ENCODE measurements at places on chromosomes 13 and 19.

DNA sequence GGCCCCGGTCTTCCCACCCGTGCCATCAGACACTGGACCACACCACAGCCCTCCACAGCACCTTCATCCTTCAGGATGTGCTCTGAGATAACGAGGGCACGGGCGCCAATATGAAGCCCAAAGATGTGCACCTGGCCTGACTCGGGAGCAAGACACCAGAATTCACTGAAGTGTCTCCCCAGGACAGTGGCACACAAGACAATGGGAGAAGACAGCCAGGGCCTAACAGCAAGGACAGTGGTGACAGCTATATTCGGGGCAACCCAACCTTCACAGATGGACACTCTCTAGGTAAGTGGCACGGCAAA lies 7.2 kb downstream of the DDX39A start:
- DNase-seq, result no peak

- DNase-seq, result no peak
Measured at GRCh38 chr13:21871919-21872318, 201.0 kb downstream of the FGF9 start.

GRCh38 chr19:11031421-11032070 lies 57.7 kb upstream of the LDLR start:
- DNase-seq, result no peak

GRCh38 chr13:44765001-44765471 lies 188.9 kb upstream of the TSC22D1 start:
- DNase-seq, result no peak

GRCh38 chr13:110885516-110885915 lies 29.4 kb downstream of the ANKRD10 start:
- DNase-seq, result no peak

GRCh38 chr19:36051637-36052036 lies 2.4 kb downstream of the THAP8 start:
- no peak for DNase-seq

- DNase-seq, result peak; percentile 80
Measured at GRCh38 chr19:14418856-14419105, 360 bp downstream of the DDX39A start.

GRCh38 chr19:11390933-11391680 lies 7.0 kb upstream of the EPOR start:
- no peak for DNase-seq

- DNase-seq, result no peak
Measured at GRCh38 chr13:26054896-26055295, 3.1 kb upstream of the SHISA2 start.

- peak; percentile 42 for DNase-seq
Measured at GRCh38 chr19:37966211-37966661, 59.2 kb downstream of the SIPA1L3 start.

GRCh38 chr19:48874303-48875135 lies 2.3 kb downstream of the PPP1R15A start:
- DNase-seq, result peak; percentile 27

- no peak for DNase-seq
Measured at GRCh38 chr13:74758188-74758587, 624.0 kb upstream of the KLF12 start.

- no peak for DNase-seq
Measured at GRCh38 chr13:49540552-49540951, 44.8 kb downstream of the PHF11 start.

DNA sequence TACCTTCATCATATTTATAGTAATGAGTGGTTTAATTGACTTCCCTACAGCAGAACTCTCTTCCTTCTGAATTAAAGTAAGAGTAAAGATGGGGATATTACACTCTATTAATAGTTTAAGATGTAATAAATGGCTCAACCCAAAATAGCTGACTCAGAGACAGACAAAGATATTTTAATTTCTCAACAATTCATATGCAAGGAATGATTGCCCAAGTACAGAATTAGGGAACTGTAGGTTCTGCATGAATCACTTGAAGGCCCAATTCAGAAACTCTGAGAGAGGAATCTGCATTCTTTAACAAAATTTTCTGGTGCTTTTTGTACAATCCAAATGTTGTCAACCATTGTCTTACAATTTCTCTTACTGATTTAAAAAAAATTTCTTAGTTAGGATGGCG lies 42.9 kb upstream of the PCDH9 start:
- no peak for DNase-seq

GRCh38 chr19:55178781-55179599 lies 1.1 kb downstream of the SYT5 start:
- DNase-seq, result peak; percentile 90

DNA sequence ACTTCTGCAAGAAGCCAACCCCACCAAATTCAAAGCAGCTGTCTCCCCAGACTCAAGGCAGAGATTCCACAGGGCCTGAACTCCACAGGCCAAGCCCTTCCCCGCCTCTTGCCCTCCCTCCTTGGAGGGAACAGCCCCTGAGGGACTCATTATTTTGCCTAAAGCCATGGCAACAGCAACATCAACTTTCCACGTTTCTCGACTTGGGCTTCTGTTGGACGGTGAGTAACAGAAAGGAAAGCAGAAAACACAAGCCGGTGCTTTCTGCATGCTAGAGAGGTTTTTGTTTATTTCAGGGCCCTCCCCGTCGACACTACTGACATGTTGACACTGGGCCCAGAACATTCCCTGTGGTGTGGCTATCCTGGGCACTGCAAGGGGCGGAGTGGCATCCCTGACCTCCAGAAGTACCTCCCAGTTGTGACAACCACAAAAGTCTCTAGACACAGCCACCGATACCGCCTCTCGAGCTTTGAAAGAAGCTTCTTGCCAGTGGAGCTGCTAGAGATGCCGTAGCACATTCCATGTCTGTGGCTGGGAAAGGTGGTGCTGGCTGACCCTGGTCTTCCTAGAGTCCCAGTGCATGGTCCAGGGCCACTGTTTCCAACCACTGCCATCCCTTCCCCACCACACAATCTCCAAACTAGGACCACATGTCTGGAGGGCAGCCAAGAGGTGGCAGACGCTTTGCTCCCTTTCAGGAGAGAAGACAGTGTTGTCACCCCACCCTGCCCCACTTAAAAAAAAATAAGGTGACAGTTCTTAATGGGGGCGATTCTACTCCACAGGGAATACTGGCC lies 12.8 kb downstream of the CAPS start:
- DNase-seq, result no peak

GRCh38 chr19:39749981-39750380 lies 12.2 kb upstream of the CLC start:
- DNase-seq, result no peak

DNA sequence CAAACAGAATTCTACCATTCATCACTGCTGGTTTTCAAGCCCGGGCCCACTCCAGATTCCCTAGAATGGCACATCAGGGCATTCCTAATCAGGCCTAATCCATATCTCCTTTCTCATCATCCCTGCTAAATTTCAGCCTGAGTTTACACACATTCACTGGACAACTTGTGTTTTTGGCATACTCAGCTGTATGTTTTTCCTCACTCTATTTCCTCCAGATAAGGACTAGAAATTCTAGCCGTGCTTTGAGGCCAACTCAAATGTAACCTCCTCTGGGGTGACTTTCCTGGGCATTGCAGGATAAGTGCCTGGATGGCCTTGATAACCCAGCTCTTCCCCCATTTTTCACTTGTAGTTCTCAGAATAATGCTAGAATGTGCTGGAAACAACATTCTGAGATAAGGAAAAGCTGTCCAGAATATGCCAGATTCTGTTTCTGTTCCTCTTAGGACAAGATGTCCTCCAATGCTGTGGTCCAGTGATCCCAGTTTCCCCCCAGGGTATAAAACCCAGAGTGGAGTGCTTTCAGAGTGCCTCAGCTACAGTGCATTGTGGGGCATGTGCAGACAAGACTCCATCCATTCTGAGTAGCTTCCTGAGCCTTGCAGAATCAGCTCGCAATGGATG lies 66.9 kb upstream of the CLDN10 start:
- DNase-seq, result no peak

DNA sequence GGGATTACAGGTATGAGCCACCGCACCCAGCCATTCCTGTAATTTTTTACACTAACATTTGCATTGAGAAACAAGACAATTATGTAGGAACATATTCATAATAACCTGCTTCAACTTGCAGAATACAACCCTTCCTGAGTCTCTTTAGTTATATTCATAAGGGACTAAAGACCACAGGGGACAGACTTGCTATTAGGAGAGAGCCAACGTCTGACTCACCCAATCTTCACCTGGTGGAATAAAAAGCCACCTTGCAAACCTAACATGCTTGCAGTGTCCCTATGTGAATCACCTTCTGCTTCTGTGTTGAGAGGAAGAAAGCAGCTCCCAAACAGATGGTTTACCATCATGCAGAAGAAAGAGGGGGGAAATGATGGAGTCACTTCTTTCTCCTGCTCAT lies 456.1 kb downstream of the PCDH9 start:
- DNase-seq, result no peak

GRCh38 chr13:108026680-108027410 lies 188.5 kb downstream of the LIG4 start:
- DNase-seq, result no peak

DNA sequence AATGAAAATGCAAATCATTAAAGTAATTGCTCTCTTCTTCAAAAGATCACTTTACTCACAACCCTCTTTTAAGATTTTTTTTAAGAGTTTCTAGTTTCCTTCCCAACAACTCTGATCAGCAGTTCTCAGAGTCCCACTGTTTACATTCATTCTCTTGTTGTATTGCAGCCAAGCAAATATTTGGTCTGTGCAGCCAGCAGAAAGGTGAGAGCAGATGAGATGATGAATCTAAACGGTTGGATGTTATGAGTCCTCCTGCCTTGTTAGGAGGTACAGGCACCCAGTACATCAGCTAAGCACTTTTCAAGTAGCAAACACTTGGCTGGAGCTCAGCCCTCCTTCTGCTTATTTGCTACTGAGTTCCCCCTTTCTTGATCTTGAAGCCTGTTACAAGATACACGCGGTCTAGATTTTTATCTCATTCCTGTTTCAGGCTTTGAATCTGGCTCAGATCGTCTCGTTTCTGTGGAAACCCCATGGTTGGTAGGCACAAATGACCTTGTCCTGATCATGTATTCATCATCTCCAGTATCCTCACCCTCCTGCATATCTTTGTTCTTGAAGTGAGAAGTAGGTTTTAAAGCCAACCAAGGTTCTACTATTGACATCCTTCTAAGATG lies 300.7 kb downstream of the DCT start:
- no peak for DNase-seq

- no peak for DNase-seq
Measured at GRCh38 chr13:111411919-111412650, 91.6 kb downstream of the TEX29 start.

GRCh38 chr19:33767898-33768413 lies 28.7 kb upstream of the KCTD15 start:
- DNase-seq, result peak; percentile 57

DNA sequence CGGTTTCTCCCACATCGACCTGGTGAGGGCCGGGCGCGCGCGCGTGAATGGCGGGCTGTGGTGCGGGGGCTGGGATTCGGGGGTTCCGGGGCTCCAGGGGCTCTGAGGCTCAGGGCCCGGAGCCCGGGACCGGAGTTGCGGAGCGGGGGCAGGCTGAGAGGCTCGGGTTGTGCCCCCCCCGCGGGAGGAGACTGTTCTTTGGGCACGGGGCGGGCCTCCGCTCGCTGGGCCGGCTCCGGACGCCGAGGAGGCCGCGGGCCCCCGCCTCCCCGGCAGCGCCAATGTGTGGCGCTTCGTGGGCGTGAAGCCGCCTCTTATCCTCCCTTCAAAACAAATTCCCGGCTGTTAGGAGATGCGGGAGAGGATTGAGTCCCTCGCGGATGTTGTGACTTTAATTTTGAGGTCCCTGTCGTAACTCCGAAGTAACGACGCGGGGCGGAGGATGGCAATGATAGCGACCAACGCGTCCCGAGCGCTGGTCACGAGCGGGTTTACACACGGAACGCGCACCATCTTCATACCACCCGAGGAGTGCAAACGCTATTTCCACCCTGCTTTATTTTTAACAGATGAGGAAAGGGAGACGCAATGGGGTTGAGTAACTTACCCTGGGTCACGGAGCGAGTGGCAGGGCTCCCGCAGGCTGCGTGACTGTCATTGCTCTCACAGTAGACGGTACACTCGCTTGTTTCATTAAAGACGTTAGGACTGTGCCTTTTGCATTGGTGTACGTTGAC lies 536 bp downstream of the UBA2 start:
- DNase-seq, result peak; percentile 70

- no peak for DNase-seq
Measured at GRCh38 chr19:6238643-6239281, 41.0 kb downstream of the MLLT1 start.

DNA sequence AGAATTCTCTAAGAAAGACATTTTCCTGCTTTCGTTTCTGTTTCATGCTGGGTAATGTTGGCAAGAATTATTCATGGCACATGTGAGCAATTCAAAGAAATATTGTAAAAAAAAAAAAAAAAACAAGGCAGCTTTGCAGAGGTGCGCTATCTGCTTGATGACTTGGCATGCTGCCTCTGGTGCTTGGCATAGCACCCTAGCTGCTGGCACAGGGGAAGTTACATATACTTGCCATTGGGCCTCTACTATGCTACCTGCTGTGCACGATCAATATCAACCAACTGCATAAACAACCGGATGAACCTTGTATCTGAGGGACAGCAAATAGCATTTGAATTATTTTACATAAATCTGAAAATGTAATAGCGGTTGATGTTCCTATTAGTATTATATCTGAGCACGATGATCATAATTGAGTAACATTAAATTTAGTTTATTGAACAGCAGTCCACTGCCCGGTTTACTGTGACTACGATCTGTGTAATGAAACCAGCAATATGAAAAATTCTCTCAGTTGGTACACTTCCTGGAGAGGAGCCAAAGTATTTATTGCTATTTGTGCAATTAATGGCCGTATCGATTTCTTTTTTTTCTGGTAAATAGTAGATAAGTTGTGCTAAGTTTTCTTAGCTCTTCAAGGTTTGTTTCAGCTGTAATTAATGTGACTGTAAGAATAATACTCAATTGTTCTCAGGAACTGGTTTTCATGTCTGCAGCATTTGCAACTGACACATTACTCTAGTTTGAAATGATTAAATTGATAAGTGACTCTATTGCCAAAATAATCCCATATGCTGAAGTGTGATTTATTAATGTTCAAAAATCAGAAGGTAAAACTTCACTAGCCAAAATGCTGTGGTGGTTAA lies 717.3 kb downstream of the DACH1 start:
- no peak for DNase-seq

- DNase-seq, result no peak
Measured at GRCh38 chr19:19110410-19111135, 27.7 kb downstream of the TMEM161A start.

DNA sequence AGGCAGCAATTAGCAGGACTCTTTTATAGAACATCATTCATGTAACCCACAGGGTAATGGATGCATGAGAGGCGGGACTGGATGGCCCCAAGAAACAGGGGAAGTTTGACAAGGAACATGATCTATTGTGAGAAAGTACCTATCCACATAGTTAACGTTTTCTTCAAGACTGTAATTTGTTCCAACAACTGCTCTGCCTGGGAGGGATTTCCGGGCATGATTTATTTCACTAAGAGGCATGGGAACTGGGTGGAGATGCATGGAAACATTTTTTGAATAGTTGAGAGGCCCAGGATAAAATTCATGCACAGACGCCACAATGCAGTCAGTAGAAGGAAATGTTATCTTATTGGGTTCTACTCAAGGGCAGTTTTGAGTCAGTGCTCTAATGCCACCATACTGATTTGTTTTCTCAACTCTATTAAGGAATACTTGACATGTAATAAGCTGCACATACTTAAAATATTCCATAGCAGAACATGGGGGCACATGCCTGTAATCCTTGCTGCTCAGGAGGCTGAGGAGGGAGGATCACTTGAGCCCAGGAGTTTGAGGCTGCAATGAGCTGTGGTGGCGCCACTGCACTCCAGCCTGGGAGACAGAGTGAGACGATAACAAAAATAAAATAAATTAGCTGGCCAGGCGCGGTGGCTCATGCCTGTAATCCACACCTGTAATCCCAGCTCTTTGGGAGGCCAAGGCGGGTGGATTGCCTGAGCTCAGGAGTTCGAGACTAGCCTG lies 9.9 kb upstream of the ATG4D start:
- no peak for DNase-seq
